ENCODE measurements at places on chromosomes 11 and 22.

DNA sequence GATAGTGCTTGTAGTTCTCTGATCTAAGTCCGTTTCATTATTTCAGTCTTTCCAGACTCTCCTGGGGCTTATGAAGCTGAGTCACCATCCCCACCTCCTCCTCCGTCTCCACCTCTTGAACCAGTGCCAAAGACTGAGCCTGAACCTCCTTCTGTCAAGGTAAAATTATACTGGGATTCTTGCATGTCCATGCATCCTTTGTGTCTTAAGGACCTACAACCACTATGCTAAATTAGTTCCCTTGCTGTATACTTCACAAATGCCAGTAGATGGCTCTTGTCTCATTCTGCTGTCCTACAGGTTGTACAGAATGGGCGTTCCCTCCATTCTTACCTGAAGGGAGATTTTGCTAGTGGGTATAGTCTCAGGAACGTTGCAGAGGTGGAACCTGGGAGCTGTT, 42.2 kb downstream of the POLD3 start:
- DNase-seq: no peak

DNA sequence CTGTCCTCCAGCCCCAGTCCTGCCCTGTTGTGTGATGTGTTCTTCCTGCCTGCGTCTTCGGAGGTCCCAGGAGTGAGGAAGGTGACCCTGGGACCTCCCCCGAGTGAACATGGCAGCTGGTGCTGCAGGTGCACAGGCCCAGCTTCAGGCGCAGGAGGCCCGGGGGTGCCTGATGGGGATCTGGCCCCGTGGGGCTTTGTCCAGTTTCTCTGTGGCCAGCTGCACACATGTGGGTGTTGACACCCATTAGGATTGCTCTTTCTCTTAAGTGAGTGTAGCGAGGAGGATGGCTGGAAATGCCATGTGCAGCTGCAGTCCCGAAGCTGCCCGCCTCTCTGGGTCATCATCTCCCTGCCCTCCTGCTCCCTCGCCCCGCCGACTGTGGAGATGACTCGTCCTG, 1279.7 kb downstream of the BRD1 start:
- DNase-seq: no peak

GRCh38 chr11:110376021-110376420, 53.7 kb upstream of the FDX1 start:
- no peak for DNase-seq

GRCh38 chr11:123388640-123389039, 41.4 kb upstream of the GRAMD1B start:
- no peak for DNase-seq

GRCh38 chr11:122679466-122679865, 23.9 kb downstream of the UBASH3B start:
- DNase-seq: no peak

GRCh38 chr11:70066136-70066520, 12.0 kb upstream of the ANO1 start:
- DNase-seq: no peak

DNA sequence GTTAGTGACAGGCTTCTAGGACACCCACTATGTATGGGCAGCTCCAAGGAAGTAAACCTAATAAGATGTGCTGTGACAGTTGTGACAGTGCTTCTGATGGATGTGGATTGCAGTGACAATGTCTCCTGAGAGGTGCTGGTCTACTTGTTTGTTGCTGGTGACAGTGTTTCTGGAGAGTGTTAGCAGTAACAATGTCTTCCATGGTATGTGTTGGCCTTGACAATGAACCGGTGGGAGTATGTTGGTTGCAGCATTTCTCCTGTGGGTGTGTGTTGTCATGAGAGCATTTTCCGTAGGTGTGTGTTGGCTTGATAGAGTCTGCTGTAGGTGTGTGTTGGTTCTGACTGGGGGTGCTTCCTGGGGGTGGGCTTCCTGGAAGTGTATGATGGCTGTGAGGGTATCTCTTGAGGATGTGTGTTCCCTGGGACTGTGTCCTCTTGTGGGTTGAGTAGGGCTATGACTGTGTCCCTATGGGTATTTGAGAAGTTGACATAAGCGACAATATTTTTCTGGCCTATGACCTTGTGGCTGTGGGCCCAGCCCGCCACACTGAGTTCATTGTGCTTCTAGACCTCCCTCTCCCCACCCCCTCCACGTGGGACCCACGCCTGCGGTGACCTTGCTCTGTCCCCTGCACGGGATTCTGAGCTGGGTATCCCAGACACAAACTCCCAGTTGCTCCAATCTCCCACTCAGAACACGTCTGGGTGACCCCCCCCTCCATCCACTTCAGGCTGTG, 1.2 kb downstream of the DCHS1 start:
- DNase-seq: no peak

- DNase-seq: no peak
These were observed 12.7 kb downstream of the DDI1 start for GRCh38 chr11:104049116-104049515.

Data from CD4-positive, alpha-beta T cell treated with Interleukin-17A for 1 hour (primary cell).